ENCODE measurements at places on chromosomes 12 and 14.
A peak's percentile ranks its signal among the peaks of the same experiment; 100 is the strongest.

DNA sequence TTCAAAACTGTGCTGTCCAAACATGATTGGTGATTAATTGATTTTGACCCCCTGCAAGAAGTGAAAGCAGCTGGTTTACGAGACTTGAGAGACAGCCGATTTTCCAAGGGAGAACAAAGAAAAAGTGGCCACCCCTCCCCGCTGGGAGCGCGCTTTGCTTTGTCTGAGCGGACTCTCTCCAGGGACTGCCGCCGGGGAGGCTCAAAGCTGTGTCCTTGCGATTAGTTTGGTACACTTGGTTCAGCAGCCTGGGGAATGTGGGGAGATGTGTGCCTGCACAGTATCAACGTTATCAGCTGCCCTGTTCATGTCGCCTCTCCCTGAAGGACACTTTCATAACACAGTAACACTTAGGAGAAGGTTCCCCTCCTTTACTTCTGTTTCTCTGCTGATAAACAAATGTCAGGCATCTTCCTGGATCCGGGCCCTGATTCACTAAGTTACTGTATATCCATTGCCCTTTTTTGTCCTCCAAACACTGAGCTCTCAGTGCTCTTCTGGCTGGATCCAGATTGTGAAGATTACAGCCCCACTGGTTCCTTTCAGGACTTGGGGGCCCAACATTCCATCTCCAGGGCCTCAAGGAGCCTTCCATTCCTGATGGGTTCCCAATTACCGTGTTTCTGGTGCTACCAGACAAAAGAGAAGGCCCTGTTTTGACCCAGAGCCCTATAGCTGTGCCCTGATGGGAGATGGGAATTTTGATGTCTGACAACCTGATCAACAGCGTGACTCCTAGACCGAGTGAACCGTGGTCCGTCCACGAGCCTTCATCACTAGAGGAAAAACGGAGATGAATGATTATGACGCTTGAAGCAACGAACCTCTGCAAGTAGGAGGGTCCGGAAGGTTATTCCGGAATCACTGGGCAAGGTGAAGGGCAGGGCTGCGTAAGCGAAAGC lies 31.7 kb upstream of the TUBA1C start:
- DNase-seq, result no peak

DNA sequence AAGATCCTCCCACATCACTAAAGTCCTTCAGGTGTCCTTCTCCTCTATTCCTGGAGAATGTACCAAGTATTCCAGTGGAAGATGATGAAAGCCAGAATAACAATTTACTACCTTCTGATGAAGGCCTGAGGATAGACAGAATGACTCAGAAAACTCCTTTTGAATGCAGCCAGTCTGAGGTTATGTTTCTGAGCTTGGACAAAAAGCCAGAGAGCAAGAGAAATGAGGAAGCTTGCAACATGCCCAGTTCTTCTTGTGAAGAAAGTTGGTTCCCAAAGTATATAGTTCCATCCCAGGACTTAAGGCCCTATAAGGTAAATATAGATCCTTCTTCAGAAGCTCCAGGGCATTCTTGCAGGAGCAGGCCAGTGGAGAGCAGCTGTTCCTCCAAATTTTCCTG lies 54.6 kb upstream of the HELB start:
- DNase-seq, result no peak

DNA sequence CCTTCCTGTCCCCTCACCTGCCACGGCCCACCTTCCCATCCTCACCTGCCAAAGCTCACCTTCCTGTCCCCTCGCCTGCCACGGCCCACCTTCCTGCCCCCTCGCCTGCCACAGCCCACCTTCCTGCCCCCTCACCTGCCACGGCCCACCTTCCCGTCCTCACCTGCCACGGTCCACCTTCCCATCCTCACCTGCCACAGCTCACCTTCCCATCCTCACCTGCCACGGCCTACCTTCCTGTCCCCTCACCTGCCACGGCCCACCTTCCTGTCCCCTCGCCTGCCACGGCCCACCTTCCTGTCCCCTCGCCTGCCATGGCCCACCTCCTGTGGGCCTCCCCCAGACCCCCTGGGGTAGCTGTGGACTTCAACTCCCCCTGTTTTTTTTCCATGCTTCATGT lies 48.8 kb upstream of the GPR68 start:
- DNase-seq, result no peak

GRCh38 chr14:87049950-87050349 lies 943.0 kb downstream of the GALC start:
- DNase-seq, result no peak

DNA sequence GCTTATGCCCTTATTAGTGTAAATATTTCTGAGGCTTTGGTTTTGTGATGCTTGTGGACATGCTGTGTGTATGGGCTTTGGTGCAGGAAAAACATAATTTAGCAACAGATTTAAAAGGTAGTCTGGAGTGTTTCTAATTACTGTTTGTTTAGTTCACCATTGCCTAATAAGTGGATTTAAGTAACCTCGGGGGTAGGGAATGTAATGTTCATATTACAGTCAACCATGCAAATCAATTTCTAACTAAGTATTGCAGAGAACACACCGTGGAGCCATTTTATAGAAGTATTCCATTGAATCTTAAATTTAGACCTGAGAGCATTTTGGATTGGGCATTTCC lies 53.5 kb downstream of the ANO6 start:
- no peak for DNase-seq

- no peak for DNase-seq
Observed at GRCh38 chr12:113802966-113803758, 163.0 kb downstream of the RBM19 start.

- DNase-seq, result no peak
Observed at GRCh38 chr12:103247531-103247930, 248.2 kb downstream of the C12orf42 start.

GRCh38 chr14:99728231-99728920 lies 44.3 kb downstream of the CYP46A1 start:
- DNase-seq, result no peak

DNA sequence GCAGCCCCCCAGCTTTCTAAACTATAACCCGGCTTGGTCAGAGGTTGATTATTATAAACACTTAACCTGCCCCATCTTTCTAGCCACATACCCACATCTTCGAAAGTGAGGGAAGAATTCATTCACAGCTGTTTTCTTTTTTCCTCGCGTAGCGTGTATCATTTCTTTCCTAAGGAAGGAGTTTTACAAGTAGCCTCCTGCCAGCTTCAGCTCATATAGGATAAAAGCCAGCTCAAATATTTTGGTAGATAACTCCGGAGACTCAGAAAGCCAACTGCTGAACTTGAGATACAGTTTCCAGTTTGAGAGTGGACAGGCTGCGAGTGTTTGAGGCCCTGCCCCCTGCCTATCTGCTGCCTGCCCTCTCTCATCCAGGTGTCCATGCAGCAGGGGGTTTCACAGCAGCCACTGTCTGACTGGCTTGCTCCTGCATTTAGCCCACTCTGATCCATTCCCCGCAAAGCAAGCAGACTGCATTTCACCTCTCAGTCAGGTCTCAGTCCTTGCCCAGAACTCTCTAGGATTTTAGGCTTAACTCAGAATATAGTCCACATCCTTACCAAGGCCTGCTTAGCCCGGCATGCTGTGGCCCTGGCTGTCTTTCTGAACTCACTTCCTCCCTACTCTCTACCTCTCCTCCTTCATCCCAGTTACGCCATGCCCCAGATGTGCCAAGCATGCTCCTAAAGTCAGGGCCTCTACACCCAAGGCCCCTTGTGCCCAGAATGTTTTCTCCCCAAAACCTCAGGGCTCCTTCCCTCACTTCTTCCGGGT lies 46.9 kb downstream of the EVL start:
- no peak for DNase-seq

DNA sequence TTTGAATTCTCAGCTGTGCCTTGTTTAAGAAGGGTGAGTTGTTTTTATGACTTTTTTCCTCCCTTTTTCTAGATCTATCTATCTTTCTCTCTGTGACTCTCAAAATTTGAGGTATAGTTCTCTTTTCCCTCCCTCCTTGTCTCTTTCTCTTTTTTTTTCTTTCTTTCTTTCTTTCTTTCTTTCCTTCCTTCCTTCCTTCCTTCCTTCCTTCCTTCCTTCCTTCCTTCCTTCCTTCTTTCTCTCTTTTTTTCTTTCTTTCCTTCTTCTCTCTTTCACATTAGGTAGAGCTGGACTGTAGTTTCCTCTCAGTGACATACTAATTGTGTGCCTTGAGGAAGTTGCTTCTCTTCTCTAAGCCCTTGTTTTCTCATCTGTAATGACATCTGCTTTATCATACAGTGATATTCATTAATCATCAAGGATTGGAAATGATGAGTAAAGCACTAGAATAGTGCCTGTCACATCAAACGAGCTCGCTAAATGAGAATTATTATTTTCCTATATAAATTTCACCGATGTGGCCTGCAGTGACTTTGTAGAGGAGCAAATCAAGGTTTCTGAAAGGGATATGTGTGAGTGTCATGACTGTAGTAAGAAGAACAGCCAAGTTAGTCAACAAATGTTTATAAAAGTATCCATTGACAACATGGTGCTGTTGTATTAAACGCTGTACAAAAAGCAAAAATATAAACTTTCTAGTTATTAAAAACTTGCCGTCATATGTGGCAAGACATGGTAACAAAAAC lies 78.9 kb upstream of the SLC38A2 start:
- DNase-seq, result no peak

- DNase-seq, result no peak
Observed at GRCh38 chr12:2267703-2268470, 215.1 kb downstream of the CACNA1C start.

DNA sequence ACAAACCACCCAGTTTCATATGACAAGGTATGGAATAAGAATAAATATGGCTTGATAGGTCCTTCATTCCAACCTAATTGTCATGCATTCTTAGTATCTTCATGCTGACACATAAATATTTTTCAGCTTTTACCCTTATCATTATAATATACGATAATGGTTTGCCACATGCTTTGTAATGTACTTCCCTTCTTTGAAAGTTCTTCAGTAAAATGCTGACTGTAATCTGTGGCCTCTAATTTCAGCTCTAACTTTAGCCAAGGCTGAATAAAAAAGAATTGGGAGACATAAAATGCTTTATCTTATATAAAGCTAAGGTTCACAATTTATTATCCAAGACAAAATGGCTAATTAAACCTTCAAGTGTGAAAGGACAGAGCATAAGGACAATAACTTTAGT lies 2.6 kb upstream of the MAP4K5 start:
- DNase-seq, result no peak

GRCh38 chr12:615620-616019 lies 47.6 kb downstream of the NINJ2 start:
- DNase-seq, result no peak

GRCh38 chr14:58792416-58792815 lies 154.7 kb downstream of the DACT1 start:
- no peak for DNase-seq

DNA sequence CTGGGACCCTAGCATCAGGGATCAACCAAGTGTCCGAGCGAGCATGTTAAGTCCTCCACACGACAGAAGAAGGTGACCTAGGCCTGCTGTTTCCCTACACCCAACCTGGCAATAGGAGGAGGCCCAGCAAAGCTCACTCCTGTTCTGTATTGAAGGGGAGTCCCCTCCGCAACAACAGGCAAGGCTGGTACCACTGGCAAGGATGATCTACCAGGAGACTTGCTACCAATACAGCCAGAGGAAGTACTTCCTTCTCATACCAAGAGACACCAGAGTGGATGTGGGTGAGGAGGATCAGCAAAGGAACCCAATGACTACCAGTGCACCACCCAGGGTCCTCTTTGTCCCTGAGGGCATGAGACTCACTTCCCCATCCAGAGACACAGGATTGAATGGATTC lies 4.9 kb downstream of the KLRC1 start:
- DNase-seq, result no peak

- no peak for DNase-seq
Observed at GRCh38 chr14:106564058-106564643, 1037.8 kb downstream of the TMEM121 start.

GRCh38 chr12:93569301-93569655 lies 3.2 kb upstream of the SOCS2 start:
- DNase-seq, result no peak

GRCh38 chr12:40054555-40055227 lies 51.2 kb downstream of the SLC2A13 start:
- no peak for DNase-seq

DNA sequence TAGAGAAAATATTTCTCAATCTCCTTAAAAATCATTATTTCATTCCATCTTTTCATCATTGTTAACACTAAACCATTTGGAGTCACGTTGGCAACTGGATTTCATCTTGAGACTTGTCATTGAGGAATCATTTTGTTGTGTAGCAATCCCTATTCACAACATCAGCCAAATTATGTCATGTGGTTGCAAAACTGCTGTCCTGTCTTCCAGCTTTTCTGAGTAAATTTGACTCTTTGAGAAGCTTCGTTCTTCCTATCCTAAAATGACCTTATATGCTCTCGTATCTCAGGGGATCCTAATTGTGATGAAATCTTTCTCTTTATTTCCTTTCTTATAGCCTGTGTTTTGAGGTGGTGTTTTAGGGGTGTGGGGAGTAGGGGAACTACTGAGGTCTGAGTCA lies 30.6 kb upstream of the KICS2 start:
- DNase-seq, result no peak

GRCh38 chr12:21438643-21439042 lies 1.2 kb downstream of the PYROXD1 start:
- no peak for DNase-seq

GRCh38 chr14:100383727-100384158 lies 60.6 kb downstream of the SLC25A47 start:
- peak; percentile 46 for DNase-seq

DNA sequence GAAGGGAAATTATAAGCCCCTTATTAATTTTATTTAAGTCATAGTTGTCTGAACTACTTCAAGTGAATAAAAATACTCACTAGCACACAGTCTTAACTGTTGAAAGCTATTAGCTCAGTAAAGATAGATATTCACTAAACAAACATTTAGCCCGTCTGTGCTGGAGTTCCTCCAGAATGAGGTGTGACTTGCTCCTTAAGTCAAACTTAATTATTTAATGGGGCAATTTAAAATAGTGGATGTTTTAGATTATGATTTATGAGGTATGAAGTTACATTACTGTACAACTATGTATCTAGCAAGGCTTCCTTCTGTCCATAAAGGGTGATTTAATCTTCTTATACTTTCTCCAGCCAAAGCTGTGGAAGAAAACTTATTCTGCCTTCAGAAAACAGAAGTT lies 414.0 kb upstream of the FLRT2 start:
- no peak for DNase-seq

DNA sequence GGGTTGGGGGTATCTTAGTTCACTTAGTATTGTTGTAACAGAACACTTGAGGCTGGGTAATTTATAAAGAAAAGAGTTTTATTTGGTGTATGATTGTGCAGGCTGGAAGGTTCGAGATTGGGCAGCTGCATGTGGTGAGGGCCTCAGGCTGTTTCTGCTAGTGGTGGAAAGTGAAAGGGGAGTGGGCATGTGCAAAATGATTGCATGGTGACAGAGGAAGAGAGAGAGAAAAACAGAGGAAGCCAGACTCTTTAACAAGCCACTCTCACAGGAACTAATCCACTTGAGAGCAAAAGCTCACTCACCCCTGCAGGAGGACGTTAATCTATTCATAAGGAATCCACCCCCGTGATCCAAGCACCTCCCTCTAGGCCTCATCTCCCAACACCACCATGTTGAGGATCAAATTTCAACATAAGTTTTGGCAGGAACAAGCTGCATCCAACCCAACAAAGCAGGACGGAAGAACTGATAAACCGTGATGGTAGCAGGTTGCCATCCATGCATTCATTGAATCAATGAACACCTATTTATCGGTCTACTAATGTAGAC lies 165.0 kb upstream of the GZMB start:
- DNase-seq, result no peak

GRCh38 chr12:107545737-107546353 lies 139.8 kb upstream of the PWP1 start:
- no peak for DNase-seq

- DNase-seq, result no peak
Observed at GRCh38 chr12:132133952-132134652, 10.0 kb downstream of the DDX51 start.

GRCh38 chr12:108576660-108577234 lies 14.4 kb downstream of the ISCU start:
- DNase-seq, result no peak
